ENCODE measurements at places on chromosomes 4 and X. TPM values are rescaled to one million over a fixed set of nuclear protein-coding genes. Genes with fewer than 3 reads are reported as not detected.
A peak's percentile ranks its signal among the peaks of the same experiment; 100 is the strongest.

INTS12 gene
- 21.8 TPM for total RNA-seq

WDR17 gene
- total RNA-seq = 0.13 TPM

MED14 gene
- 36.8 TPM for total RNA-seq

SHROOM2 gene
- 8.5 TPM for total RNA-seq

C4orf50 gene
- not detected for total RNA-seq

TCP11X2 gene
- not detected for total RNA-seq

GRCh38 chr4:169293343-169294176 is 22.8 kb upstream of the SH3RF1 start:
- no peak for DNase-seq

DNA sequence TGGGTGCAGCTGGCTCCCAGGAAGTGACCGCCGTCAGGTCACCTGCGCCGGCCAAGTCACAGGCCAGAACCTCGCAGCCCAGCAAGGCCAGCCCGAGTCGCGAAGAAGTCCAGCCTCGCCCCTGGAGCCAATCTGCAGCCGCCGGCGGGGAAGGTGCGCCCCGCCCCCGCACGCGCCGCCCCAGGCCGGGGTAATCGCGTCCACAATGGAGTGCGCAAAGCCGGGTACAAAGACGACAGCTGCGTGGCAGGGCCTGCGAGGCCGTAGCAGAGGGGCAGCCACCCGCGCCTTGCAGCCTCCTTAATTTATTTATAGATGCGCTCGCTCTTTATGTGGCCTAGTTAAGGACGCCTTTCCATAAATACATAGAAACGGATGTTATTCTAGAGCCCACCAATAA is 139.4 kb upstream of the CPEB2 start:
- DNase-seq = no peak

DNA sequence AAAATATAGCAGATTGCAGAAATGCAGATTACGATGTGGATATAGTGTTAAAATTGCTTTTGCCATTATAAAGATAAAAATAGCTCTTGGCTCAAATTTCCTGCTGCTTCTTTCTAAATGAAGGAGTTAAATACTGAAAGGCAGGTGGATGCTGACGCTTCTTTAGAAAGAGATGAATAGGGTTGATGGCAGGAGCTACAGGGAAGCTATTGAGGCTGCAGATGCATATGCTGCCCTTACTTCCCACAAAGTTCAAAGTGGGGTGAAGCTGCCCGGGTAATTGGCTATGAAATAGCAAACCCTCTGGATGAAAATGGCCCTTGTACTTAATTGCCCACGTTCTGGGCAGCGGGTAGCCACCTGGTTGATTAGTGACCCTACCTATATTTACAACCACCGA is 379.5 kb downstream of the ZIC3 start:
- no peak for DNase-seq

- DNase-seq = no peak
Observed at GRCh38 chr4:55121246-55121645, 4.1 kb downstream of the KDR start.

DNA sequence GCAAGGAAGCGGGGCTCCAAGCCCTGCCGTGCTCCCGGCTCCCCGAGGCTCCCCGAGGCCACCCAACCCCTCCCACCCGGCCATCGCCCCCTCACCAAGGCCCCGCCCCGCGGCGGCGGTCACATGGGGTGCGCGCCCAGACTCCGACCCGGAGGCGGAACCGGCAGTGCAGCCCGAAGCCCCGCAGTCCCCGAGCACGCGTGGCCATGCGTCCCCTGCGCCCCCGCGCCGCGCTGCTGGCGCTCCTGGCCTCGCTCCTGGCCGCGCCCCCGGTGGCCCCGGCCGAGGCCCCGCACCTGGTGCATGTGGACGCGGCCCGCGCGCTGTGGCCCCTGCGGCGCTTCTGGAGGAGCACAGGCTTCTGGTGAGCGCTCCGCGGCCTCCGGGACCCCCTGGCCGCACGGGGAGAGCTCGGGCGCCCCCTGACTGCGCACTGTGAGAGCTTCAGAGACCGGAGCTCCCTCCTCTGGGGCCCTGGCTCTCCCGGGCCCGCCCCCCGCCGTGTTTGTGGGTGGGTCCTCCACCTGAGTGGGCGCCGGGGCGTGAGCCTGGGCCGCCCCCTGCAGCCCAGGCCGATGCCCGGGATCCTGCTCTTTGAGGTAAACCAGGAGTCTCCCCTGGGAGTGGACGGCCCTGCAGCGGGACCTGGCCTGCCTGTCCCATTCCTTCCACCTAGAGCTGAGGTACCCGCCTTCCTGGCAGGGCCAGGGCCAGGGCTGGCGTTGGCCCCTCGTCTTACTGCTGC is at the start of gene IDUA:
IDUA (plus strand) TSS at position 166 of the 745 bp plus-strand sequence; CDS start at position 207, 41 bp downstream.
- peak; percentile 63 for DNase-seq

DNA sequence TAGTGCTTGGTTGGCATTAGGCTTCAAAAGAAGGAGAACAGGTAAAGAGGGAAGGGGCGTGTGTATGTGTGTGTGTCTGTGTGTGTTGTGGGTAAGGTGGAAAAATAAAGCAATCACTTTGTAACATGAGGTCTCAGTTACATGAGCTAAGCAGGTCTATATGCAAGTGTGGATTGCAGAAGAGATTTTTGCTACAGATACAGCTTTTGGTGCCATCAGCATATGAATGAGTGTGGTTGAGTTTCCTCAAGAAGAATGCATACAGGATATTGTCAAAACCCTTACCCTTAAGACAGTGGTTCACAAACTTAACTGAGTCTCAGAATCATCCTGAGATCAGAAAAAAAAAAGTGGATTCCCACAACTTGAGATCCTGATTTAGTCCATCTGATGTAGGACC is 220.5 kb upstream of the HTR2C start:
- DNase-seq = no peak

DNA sequence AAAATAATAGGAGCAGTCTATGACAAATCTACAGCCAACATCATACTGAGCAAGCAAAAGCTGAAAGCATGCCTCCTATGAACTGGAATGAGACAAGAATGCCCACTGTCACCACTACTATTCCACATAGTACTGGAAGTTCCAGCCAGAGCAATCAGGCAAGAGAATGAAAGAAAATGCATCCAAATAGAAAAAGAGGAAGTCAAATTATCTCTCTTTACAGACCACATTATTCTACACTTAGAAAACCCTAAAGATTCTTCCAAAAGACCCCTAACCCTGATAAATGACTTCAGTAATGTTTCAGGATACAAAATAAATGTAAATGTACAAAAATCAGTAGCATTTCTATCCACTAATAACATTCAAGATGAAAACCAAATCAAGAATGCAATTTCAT is 249.0 kb downstream of the STK32B start:
- no peak for DNase-seq

DNA sequence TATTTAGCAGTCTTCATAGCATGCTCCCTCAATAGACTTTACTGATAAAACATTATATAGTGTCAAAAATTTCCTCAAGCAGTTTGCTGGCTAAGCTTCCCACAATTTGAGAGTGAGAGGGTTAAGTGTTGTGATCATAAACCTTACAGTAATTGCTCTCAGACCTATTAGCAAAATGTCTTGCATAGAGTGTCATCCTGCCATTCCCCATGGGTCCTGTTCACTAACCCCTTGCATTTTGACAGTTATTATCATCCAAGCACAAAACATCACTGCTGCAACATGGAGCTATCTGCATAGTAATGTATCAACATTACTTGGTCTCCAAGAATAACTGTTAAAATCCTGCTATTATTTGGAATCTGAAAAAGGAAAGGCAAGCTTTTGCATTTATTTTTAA is 196.1 kb upstream of the GK2 start:
- DNase-seq = no peak

GRCh38 chrX:95629737-95630136 is 1054.9 kb upstream of the DIAPH2 start:
- no peak for DNase-seq

- no peak for DNase-seq
Observed at GRCh38 chr4:131052646-131053045, 1956.7 kb downstream of the C4orf33 start.

GRCh38 chr4:2781911-2782310 is 11.0 kb upstream of the SH3BP2 start:
- DNase-seq = peak; percentile 23

DNA sequence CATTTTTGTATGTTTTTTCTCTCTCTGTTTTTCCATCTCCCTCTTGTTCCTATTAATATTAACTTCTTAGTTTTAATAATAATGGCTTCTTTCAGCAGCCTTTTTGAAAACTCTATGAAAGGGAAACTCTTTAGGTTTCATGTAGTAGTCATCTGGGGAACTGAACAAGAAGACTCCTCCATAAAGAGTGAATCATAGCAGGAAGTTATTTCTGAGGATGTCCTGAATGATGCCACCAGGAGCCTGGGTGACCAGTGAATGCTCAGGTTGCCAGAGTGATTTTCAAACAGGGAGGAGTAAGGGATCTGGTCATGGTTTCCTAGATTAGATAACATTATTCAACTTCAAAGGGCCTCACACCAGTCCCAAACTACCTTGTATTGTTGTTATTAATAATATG is 212.8 kb upstream of the PDE5A start:
- DNase-seq = no peak

- DNase-seq = no peak
Observed at GRCh38 chrX:129790146-129790545, 10.4 kb downstream of the SASH3 start.

GRCh38 chr4:88960576-88960975 is 96.4 kb downstream of the FAM13A start:
- DNase-seq = no peak

DNA sequence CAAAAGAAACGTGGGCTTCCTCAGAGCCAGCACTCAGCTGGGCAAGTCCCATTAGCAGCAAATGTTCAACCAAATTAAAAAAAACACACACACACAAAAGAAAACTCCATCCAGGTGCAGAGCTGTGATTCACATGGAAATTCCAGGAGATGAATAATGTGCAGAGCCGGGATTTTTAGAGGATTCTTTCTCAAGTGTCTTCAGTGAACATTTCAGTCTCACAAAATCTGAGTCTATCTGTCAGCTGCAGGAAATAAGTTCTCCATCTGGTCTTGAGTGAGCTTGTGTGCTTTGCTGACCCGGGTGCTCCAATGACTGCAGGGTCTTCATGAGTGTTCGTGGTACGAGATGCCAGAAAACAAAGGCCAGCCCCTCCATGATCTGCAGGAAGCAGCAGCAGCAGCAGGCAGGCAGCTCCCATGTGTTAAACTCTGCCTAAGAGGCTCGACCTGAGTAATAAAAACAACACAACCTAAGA is 44.3 kb downstream of the RASGEF1B start:
- no peak for DNase-seq

- DNase-seq = no peak
Observed at GRCh38 chr4:38413524-38414341, 250.3 kb upstream of the KLF3 start.

GRCh38 chr4:91319556-91320268 is 984.1 kb upstream of the GRID2 start:
- DNase-seq = no peak

DNA sequence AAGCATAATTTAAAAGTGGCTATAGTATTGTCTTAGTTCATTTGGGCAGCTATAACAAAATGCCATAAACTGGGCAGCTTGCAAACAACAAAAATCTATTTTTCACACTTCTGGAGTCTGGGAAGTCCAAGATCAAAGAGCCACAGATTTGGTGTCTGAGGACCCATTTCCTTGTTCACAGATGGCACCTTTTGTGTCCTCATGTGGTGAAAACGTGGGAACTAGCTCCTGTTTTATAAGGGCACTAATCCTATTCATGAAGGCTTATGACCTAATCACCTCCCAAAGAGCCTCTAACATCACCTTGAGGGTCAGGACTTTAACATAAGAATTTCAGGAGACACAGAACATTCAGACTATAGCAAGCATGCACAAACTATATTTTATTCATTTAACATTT is 126.5 kb upstream of the WDFY3 start:
- DNase-seq = no peak

DNA sequence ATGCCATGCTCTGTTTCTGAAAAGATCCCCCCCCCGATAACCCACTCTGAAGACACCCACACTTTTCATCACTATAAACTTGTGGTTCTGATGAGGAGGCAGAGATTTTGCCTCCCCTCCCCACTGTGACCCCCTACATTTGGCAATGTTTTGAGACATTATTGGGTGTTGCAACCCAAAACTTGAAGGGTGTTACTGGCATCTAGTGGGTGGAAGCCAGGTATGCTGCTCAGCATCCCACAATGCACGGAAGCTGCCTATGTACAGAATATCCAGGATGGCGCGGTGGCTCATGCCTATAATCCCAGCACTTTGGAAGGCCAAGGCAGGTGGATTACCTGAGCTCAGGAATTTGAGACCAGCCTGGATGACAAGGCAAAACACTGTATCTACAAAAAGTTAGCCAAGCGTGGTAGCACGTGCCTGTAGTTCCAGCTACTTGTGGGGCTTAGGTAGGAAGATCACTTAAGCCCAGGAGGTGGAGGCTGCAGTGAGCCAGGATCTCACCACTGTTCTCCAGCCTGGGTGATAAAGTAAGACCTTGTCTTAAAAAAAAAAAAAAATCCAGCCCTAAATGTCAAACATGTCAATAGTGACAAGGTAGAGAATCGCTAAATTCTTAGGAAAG is 87.3 kb downstream of the SCD5 start:
- no peak for DNase-seq

DNA sequence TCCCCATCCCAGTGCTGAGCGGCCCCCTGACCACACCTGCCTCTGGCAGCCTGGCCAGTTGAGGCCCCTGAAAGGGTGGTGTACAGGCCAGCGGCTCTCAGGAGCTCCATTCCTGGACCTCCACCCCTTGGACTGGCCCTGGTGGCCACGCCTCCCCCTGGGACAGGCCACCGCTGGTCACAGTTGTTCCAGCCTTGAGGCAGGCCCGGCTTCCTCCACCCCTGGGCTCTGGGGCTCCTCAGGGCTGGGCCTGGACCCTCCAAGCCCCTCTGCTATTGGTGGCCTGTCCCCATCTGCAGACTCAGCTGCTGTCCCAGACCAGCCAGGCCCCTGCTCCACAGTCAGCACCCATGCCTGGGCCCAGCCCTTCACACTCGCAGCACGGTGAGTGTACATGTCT is 93.2 kb upstream of the NKX1-1 start:
- no peak for DNase-seq

- DNase-seq = no peak
Observed at GRCh38 chr4:84366161-84366560, 132.9 kb downstream of the NKX6-1 start.

DNA sequence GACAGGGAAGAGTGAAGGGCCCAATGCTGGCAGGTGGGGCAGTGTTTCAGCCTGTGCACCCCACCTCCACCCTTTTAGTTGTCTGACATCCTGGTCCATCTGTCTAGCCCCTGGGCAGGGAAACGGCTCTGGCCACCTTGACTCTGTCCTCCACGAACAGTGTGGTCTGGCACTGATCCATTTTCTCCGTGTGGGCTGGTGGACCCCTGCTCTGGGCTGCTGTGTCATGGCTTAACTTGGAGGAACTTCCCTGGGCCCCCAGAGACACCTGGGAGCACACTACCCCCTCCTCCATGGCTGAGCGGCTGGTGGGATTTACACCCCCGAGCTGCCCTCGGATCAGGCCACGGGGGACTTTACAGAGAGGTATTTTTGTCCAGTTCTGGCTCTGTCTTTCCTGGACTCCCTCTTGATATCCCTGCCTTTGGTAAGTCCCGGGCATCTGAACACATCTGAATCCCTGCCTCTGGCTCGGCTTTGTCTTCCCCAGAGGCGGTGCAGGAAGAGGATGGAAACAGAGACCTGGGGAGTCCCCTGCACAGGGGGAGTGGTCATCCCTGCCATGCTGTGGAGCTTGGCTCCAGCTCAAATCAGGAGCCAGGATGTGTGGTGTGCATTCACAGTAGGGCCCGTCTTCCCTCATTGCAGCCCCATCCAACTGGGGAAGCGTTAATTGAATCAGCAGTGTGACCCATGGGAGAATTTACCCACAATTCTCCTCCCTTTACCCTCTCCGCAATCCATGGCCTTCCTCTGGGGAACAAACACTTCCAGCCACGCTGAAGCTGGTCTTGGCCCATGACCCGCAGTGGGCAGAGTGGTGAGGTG is 6.3 kb upstream of the NKX1-1 start:
- peak; percentile 77 for DNase-seq
